CD4-positive, alpha-beta T cell treated with Interferon alpha-2 for 1 hour (primary cell): ENCODE measurements at places on chromosomes 3 and 15.

DNA sequence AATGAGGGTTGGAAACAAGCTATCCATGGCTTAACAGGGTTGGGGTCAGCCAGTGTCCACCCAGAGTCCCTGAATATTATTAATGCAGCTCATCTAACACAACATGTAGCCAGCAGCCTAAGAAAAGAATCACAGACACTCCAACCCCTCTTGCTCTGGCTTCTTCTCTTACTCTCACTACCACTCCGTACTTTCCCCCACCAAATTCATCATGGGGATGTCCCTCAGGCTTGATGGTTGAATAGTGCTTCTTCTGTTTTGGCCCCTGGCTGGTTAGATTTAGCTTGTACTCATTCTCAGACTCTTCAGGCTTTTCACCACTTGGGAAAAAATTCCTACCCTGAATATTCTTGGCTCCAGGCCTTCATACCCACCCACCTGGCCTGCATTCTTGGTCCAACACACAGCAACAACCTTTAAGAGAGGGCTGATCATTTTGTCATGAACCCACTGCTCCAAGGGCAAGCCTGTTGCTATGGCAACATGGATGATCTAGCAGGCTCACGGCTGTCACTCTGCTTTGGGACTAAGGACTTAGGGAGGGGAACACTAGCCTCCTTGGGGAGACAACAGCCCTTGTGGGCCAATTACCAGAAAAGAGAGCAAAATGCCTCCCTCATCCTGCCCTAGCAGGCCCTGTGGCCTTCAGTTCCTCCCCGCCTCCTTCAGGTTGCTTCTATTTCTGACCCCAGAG is 9.4 kb upstream of the MED12L start:
- DNase-seq, result no peak

DNA sequence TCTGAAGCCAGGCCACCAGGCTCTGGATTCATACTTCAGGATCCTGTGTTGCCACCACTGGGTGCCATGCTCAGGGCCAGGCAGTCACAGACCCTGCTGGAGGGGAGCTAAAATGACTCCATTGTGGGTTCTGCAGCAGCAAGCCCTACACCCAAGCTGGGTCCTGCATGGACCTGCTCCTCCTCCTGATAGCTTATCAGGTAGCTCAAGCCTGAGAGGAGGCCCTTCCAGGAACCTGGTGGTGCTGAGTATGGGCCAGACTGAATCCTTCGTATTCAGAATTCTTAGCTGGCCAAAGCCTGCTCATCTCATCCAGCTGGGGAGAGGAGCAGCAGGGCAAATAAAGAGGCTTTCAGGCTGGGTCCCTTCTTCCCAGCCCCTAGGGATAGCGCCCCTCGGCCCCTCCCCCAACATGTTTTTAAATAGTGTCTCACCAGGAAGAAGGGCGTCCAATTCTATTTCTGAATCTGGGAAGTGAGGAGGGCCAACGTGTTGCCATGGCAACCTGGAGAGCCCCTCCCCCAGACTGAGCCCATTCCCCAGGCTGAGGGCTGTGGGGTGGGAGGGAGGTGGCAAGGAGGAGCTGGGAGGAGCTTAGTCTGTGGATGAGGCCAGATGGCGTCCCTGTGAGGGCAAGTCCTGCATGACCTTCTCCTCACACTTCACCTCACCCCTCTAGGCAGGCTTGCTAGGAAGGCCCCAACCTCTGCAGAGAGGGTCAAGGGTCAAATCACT is 11.0 kb upstream of the CAMKV start:
- DNase-seq, result no peak

DNA sequence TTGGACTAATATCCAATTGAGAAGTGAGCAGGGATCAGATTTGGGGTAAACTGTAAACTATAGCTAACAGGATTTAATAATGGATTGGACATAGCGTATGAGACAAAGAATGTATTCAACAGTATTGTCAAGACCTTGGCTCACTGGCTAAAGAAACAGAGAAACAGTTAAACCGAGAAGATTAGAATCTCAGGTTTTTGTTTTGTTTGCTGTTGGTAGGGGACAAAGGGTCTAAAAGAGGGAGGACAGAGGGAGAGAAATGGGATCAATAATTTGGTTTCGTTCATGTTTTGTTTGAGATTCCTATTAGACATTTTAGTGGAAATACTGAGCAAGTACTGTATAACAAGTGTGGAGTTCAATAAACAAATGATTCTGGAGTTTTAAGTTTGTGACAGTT is 28.6 kb downstream of the CLDN1 start:
- no peak for DNase-seq

- no peak for DNase-seq
Observed at GRCh38 chr3:34725774-34726173, 913.6 kb upstream of the ARPP21 start.

DNA sequence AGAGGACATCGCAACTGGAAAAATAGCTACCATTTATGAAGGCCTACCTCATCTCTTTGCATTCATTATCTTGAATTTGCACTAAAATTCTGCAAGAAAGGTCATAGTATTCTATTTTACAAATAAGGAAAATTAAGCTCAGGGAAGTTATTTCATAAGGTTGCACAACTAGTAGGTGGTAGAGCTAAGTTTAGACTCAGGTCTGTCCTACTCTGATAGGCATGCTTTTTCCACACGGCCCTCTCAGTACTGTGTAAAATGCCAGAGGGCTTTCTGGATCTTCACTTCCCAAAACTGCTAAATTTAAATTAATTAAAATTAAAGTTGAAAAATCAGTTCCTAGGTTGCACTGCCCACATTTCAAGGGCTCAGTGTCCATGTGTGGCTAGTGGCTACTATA is 18.3 kb downstream of the MAP2K1 start:
- DNase-seq, result no peak

DNA sequence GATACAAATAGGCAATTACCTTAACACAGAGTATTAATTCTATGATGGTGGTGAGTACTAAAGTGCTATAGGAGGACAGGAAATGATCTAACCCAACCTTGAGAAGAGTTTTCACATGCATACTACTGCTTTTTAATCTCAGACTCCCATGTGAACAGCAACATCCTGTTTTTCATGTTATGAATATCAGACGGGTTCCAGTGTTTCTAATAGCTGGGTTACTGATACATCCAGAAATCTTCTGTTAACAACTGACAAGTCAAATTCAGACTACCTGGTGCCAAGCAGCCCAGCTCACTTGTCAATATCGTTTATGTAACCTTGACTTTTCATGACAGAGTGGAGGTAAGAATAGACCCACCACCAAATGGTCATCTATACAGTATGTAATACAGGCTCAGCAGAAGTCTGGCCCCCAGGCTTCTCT is 220.2 kb upstream of the COL8A1 start:
- no peak for DNase-seq

GRCh38 chr3:32177702-32178198 is 60.7 kb upstream of the CMTM8 start:
- DNase-seq, result peak; percentile 34

- DNase-seq, result no peak
Observed at GRCh38 chr3:54454806-54455205, 332.5 kb downstream of the CACNA2D3 start.

DNA sequence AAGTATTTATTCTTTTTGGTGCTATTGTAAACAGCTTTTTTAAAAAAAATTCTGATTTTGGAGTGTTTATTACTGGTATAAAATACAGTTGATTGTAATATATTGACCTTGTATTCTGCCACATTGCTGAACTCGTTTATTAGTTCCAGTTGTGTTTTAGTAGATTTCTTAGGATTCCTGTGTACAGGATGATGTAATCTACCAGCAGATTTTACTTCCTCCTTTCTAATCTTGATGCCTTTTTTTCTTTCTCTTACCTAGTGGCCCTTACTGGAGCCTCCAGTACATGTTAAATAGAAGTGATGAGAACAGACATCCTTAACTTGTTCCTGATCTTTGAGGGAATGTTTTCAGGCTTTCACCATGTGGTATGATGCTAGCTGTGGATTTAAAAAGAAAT is 70.4 kb upstream of the KY start:
- DNase-seq, result no peak

- no peak for DNase-seq
Observed at GRCh38 chr15:63372753-63373152, 8.9 kb downstream of the CA12 start.

GRCh38 chr15:72472992-72473610 is 1.0 kb upstream of the ARIH1 start:
- no peak for DNase-seq

DNA sequence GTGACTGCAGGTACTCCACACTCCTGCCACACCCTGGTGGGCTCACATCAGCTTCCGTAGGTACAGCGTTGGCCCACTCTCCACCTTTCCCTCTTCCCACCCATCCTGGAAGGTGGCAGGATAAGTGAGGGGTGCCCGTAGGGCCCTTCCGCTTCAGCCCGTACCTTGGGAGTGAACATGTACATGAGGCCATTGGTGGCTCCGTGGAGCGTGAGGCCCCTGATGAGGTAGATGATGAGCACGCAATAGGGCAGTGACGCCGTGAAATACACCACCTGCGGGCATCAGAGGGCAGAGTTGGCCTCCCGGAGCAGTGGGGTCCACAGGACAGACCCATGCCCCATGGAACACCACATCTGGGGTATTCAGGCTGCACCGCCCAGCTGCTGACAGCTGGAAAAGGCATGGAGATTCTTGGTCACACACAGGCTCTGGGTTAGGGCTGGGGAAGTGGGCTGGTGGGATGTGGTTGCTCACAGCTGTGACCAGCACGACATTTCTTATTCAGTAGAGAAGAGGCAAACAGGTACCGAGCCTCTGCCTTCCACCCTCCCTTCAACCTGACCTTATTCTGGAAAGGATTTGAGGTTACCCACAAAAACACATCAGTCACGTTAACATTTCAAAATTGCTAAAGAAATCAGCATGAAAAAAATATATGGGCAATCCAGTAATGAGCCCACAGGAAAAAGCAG is 23.8 kb downstream of the SLC6A20 start:
- DNase-seq, result no peak

GRCh38 chr15:45372041-45372995 is 6.0 kb downstream of the GATM start:
- DNase-seq, result no peak

- no peak for DNase-seq
Observed at GRCh38 chr15:39781967-39782302, 706 bp downstream of the FSIP1 start.

- DNase-seq, result no peak
Observed at GRCh38 chr3:89617706-89618105, 510.3 kb downstream of the EPHA3 start.

GRCh38 chr15:57649138-57649537 is 57.4 kb upstream of the POLR2M start:
- no peak for DNase-seq

GRCh38 chr15:35078221-35078915 is 6.7 kb downstream of the NANOGP8 start:
- peak; percentile 24 for DNase-seq

DNA sequence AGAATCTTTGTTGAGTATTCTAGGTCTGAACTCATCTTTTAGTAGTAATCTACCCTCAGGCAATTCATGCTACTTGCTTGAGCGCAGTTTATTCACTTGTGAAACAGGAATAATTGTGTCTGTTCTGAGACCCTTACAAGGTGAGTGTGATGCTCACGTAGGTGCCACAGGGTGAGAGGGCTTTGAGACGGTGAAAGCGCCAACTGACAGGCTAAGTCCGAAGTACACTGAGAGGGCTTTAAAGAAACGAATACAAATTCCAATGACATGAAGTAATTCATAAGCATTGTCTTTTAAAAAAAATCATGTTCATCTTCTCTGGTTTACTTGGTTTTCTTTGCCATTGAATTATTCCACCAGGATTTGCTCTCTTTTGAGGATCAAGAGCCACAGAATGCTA is 393.7 kb upstream of the RGMA start:
- DNase-seq, result no peak

DNA sequence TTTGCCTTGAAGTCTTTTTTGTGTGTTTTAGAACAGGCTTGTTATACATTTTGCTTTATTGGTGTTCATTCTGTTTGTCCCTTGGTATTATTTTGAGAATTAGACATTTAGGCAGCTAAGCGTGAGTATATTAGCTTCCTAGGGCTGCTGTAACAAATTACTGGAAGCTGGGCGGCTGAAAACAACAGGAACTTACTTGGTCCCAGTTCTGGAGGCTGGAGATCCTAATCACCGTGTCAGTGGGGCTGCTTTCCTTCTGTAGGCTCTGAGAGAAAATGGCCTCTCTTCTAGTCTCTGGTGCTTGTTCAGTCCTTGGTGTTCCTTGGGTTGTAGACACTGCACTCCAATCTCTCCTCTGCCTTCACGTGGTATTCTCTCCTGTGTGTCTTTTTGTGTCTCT is 142.3 kb downstream of the KLHL25 start:
- DNase-seq, result no peak

DNA sequence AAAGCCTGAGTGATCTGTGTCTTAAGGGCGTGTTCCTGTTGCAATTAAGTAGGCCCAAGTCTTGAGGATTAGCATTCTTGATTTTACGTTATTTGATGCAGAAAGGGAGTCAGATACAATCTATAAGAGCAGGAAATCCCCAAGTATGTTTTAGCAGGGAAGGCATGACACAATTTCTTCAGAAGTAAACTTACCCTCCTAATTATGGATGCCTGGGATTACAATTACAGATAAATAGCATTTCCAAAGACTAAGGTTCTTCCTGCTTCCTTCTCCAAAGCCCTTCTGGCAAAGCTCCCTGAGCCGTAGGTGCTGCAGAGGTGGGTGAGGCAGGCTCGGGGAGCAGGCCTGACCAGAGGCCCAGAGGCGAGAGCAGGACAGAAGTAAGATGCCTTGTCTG is 34.9 kb upstream of the ST6GAL1 start:
- DNase-seq, result no peak

DNA sequence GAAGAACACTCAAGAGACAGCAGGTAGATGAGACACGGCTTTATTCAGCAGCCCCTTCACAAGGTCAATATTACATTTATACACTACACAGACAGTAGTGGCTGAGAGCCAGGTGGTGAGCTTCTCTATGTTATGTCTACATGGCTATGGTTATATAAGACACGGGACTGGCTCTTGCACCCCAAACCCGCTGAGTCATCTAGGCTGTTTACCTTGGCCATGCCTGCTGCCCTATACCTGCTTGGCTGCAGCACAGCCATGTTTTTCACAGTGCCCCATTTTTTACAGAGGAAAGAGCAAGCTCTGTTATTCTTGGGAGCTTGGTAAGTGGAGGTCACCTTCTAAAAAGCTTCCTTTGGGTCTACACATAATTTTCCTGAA is 231.6 kb downstream of the IGSF11 start:
- no peak for DNase-seq

DNA sequence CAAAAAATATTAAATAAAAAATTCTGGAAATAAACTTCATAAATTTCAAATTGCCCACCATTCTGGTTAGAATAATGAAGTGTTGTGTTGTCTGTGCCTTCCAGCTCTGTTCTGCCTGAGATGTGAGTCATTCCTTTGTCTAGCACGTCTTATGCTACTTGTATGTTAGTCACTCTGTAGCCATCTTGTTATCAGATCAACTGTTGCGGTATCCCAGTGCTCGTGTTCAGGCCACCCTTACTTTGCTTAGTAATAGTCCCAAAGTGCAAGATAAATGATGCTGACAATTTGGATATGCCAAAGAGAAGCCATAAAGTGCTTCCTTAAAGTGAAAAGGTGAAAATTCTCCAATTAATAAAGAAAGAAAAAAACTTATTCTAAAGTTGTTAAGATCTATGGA is 527.5 kb downstream of the NAALADL2 start:
- no peak for DNase-seq

GRCh38 chr3:184827572-184827971 is 15.6 kb downstream of the VPS8 start:
- no peak for DNase-seq

- no peak for DNase-seq
Observed at GRCh38 chr15:96524676-96525417, 194.3 kb downstream of the NR2F2 start.

GRCh38 chr3:72095521-72095920 is 310.6 kb upstream of the PROK2 start:
- DNase-seq, result no peak
